ENCODE measurements at places on chromosomes 6 and 20.

- DNase-seq: peak; percentile 21
Observed at GRCh38 chr6:147463651-147464050, 44.8 kb upstream of the SAMD5 start.

DNA sequence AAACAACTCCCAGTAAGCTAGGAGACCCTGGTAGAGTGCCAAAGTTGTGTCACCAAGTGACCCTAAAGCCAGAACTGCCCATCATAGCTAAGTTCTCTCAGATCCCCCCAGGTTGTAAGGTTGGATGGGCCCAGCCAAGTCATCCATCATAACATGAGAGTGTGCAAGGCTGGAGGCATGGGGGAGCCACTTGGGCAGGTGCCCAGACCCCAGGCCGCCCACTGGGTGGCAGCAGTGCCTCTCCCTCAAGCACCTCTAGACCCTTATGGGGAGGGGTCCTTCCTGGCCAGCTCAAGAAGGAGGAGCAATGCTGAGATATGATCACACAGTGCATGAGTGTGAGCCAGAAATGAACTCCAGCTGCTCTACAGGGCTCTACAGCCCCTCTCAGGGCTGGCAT is 154.5 kb downstream of the MYLK4 start:
- DNase-seq: no peak

- DNase-seq: no peak
Observed at GRCh38 chr6:159689001-159689400, 4.0 kb downstream of the SOD2 start.

DNA sequence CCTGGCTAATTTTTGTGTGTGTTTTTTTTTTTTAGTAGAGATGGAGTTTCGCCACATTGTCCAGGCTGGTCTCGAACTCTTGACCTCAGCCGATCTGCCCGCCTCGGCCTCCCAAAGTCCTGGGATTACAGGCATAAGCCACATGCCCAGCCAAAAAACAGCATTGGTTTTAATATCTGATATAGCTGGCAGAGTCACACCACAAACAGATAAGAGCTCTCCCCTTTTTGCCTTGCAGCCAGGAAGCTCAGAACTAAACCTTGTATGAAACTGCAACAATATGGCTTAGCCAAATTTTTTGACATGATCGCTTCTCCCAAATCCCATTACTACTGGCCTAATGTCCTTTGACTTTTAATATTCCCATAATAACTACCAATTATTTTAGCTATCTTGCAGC is 4.9 kb downstream of the ACOT8 start:
- DNase-seq: peak; percentile 10

DNA sequence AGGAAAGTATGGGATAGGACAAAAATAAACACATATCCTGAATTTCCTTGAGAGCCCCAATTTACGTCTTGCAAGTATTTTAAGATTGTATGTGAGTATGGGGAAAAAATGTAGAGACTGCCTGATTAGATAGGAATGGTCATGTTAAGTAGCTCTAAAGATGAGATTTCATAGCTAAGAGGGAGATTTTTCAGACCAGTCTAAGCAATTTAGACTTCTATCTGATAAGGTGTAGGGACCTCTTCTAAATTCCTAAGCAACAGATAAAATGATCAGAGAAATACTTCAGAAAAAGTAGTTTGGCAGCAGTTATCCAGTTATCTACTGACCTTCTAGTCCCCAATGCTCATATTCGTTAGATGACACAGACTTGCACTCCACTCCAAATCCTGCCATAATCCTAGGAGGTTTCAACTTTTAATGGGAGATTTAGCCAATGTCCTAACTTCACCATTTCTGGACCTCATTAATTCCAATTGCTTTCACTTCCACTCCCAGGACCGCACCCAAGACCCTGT is 90.0 kb downstream of the FILIP1 start:
- no peak for DNase-seq

GRCh38 chr6:79305020-79305419 is 70.5 kb upstream of the HMGN3 start:
- no peak for DNase-seq

DNA sequence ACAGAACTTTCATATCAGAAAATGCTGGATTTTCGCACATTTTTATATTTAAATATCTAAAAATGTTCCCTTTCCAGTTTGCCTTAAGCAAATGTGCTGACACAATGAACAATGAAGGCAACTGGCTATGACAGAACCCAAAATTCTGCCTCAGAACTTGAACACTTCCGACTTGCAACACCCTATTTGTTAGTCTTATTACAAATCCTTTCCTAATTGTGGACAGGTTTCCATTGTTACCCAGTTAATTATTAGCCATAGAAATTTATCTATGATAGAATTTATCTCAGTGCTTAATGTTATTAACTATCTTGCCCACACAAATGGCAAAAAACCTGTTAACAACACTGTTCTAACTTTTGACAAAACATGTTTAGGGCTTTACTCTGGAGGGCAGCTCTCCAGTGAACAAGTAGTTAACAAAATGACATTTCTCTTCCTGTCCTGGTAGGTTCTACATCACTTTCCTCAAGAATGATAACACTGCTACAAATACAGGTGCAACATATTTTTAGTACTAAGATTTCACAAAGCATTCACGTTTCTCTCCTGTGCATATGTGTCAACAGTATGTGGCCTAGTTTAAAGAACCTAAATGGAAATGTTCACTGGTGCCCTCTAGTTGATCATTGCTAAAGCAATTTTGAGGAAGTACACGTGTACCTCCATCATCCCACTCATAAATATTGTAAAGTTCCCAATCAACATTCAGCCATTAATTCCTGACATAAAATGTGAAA is 58.4 kb downstream of the HIVEP2 start:
- DNase-seq: peak; percentile 86

GRCh38 chr6:160121558-160121957 is at the start of gene SLC22A1:
Gene SLC22A1, plus strand, starts transcription at chr6:160121815. Its CDS starts 121 bp downstream, at chr6:160121936.
- no peak for DNase-seq

GRCh38 chr6:42403831-42404230 is 47.9 kb downstream of the TRERF1 start:
- no peak for DNase-seq

DNA sequence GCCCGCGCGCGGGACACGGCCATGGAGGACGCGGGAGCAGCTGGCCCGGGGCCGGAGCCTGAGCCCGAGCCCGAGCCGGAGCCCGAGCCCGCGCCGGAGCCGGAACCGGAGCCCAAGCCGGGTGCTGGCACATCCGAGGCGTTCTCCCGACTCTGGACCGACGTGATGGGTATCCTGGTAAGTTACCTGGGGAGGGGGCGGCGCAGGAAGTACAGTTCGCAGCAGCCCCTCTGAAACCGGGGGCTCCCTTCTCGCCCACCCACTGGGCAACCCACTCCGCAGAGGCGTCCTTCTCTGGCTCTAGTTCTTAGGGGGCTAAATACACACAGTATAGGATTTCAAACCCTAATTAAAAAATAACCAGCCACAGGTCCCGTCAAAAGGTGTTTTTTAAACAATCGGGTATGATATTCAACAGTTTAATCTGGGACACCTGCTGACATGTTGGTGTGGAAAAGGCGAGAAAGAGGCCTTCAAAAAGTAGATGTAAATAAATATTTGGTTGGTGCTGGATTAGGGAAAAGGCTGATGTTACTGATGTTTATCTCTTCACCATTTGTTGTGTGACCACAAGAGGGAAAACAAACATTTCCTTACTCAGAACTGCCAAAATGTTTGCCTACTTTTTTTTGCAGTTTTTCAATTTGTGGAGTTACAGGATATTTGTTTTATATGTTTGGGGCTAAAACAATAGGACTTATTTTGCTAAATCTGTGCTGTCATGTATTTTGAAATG is 577 bp downstream of the SASH1 start:
- no peak for DNase-seq

DNA sequence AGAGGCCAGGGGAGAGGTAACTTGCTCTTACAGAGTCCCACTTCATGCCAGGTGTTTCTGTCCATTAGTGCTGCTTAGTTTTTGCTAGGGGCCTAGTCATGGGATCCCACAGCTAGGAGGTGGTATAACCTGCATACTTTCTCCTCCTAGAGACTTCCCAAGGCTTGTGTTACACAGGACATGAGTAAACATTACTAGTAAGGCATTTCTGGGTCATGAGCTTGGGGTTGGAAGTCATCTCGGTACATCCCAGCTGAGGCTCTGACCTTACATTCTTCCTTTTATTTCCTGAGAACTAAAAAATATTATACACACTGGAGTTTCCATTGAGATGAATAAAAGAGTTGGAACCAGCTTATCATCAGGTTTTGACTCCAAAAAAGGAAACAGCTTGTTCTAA is 20.9 kb upstream of the PNPLA1 start:
- DNase-seq: no peak

- DNase-seq: peak; percentile 24
Observed at GRCh38 chr6:74161380-74161779, 465.4 kb downstream of the CD109 start.

DNA sequence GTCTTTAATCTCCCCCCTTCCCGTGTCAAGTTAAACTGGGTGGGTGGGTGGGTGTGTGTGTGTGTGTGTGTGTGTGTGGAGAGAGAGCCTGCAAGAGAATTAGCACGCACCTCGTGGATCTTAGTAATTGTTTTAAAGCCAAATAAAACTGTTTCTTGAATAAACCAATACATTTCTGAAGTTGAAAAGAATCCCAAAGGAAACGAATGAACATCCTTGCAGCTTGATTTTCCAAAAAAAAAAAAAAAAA is 381 bp upstream of the BICRAL start:
- peak; percentile 78 for DNase-seq

GRCh38 chr6:133648581-133648980 is 240.3 kb upstream of the TCF21 start:
- no peak for DNase-seq

- no peak for DNase-seq
Observed at GRCh38 chr20:61027218-61027617, 224.8 kb upstream of the CDH4 start.

- no peak for DNase-seq
Observed at GRCh38 chr6:148332088-148332487, 10.6 kb upstream of the SASH1 start.

DNA sequence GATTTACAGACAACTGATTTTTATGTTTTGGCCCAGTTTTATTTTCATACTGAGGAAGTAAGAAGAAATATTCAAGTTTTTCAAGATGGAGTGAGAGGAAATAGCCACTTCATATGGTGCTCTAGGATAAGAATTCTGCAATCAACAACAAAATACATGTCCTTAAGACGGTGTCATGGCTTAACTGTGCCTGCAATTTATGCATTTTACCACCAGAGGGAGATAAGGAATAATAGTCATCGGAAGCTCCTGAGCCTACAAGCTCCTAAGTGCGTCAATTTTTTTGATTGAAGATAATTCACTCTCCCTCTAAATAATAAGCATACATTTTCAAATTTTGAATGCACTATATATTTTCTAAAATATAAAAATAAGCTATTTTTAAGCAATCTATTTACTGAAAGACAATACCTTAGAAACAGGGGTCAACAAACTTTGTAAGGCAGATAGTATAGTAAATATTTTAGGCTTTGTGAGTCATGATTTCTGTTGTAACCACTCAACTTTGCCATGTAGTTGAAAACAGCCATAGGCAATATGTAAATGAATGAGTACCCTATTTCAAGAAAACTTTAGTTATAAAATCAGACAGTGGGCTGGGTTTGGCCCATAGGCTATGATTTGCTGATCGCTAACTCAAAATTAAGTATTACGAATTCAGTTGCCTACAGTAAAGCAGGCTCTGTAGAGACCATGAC is 230.9 kb upstream of the DTNBP1 start:
- peak; percentile 88 for DNase-seq

- no peak for DNase-seq
Observed at GRCh38 chr6:127634178-127634577, 57.2 kb downstream of the C6orf58 start.

DNA sequence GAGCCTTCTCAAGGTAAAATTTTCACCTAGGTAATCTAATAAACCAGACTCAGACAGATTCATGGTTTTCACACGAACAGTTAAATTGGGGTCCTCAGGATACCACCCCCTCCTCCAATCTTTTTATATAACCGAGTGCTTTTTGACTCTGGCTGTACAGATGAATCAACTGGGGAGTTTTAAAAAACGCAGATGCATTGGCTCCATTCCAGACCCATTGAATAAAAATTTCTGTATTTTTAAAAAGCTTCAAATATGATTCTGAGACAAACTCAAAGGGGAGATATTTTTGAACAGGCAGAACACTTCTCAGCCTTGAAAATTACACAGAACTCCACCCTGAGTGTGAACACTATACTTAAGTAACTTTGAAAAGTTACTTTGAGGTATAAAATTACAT is 7.2 kb downstream of the UTRN start:
- DNase-seq: no peak

GRCh38 chr6:140001005-140001404 is 626.6 kb upstream of the CITED2 start:
- no peak for DNase-seq

DNA sequence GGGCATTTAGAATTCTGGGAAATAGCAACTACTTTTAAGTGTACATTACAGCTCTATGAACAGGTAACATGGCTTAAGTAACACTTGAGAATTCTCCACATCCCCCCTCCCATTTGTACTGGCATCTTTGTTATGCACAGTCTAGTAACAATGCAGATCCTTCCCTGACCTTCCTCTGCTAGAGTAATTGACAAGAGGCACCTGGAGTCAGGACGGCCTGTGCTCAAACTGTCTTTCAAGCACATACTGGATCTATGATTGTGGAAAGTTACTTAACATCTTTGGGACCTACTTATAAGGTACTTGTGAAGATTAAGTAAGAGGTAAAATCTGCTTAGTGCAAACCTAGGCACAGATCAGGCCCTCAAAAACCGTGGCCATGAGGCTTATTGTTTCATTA is 21.9 kb upstream of the GSTA3 start:
- DNase-seq: no peak

DNA sequence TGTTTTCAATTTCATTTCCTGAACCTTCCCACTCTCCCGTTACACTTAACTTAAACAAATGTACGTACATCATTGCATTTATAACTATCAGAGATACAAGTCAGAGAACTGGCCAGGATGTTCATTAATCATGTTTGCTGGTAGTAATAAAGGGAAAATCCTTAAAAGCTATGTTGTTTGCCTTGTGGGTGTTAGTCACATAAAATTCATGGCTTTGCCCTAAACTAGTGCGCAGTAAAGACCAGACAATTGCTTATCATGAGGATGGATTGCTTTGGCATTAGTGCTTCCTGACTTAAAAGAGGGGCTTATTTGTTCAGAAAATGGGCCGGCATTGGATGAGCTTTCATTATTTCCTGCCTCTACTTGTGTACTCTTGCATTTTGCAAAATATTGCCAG is 1037.3 kb upstream of the FLRT3 start:
- DNase-seq: no peak

DNA sequence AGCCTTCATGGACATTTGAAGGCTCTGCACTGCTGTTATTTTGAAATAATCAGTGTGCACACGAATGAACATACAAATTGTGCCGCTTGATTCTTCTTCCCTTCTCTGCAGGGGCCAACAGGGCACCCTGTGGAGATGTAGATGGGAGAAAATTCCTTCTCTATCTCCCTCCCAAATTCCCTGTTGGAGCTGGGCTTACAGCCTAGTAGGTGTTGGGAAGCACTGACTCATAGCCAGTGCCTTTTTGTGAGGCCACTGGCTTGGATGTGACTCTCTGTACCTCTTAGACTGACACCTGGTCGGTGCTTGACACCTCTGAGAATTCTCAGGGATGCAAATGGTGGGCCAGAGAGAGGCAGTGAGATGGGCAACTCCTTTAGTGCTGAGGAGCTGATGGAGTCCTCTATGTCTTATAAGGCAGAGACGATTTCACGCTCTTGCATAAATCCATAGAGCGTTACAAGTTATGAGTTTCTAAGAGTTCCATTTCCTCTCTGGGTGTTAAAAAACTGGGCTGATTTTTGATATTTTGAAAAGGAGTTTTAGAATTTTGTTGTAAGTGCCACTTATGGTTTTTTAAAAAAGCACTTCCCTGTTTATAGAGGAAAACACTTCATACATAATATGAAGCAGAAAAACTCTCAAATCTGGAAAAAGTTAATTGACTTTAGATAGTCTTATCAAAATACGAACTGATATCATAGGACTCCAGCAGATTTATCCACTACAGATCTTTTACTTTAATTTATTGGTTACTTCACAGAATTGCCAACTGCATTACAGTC is 89.8 kb upstream of the MAP3K7 start:
- no peak for DNase-seq
